ENCODE measurements at places on chromosomes 2 and 18.

DNA sequence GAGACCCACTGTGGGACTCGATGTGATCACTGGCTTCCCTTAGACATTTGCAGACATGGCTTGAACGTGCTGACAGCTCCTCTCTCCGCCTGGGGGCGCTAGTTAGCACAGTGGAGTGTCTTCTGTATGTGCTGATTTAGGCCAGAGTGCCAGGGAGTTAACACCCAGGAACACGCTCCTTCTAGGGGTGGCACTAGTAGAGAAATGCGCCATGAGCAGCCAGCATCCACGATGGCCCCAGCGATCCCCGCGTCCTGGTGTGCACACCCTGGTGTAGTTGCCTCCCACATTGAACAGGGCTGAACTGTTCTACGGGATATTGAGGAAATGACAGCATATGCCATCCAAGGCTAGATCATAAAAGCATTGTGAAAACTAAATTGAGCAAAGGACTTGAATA, 11.4 kb upstream of the NMUR1 start:
- DNase-seq: no peak

DNA sequence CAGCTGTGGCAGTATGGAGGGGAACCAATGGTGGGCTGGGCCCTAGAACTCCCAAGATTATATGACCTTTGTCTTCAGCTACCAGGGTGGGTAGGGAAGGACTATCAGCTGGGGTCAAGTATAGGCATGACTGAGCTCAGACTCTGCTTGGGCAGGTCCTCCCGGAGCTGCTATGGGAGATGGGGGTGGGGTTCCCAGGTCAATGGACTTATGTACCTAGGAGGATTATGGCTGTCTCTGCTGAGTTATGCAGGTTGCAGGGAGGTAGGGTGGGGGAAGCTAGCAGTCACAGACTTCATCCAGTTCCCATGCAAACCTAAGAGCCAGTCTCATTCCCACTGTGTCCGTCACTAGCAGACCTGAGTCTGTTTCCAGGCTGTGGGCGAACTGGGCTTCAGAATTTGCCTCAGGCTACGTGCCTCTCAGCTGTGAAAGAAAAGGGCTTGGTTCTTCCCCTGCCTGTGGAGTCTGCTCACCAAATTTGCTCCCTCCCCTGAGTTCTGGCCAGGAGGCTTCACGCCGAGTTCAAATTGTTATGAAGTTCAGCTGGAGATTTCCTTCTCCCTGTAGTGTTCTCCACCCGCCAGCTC, 985.8 kb upstream of the NRXN1 start:
- no peak for DNase-seq

DNA sequence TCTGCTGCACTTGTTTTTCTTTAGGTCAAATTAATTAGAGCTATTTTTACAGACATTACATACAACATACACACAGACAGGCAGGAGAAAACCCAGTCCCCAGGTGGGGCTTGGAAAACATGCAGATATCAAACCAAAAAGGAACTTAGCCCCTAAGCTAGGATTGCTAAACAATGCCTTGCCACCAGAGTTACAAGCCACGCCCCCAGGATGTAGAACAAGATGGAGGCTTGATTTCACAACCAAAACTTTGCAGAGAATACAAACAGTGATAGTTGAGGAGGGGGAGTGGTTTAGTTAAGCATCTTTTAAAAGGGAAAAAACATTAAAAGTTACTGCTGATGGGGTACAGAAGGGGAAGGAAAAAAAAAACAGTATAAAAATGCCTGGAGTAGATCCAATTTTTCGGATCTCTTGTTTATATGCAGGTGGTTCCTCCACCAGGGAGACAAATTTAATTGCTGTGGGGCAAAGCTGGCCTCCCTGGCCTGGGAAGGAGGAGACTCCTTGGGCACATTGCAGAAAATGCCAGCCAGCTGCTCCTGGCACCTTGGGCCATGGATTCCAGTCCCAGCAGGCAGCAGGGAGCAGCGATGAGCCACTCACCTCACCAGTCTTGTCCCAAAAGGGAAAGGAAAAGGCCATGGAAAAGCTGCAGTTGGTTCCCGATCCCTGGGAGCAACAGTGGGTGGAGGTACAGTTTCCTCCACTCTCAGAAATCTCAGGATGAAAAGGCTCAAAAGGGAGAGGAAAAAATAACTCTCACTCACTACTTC, 348.4 kb upstream of the REG3G start:
- no peak for DNase-seq

- peak; percentile 50 for DNase-seq
These were observed 77.2 kb upstream of the TXNDC2 start for GRCh38 chr18:9808295-9809241.

DNA sequence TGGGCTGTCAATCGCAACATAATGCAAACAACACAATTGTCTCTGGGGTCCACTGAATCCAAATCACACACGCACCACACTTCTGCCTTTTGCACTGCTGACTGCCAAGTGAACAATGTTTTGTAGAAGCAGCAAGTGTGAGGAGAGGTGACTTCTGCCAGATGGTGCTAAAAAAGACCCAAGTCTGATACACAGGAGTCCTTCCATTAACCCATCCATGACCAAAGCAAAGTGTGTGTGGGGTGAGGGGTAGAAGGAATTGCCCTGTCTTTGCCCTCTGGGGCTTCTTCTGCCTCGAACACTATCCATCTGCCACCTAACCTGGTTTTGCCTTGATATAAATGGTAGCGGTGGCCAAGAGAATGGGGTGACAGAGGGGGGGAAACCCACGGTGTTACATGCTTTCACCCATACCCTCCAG, 50.0 kb downstream of the C2orf42 start:
- DNase-seq: no peak

- DNase-seq: no peak
These were observed 28.4 kb downstream of the FBXO48 start for GRCh38 chr2:68438455-68439303.

DNA sequence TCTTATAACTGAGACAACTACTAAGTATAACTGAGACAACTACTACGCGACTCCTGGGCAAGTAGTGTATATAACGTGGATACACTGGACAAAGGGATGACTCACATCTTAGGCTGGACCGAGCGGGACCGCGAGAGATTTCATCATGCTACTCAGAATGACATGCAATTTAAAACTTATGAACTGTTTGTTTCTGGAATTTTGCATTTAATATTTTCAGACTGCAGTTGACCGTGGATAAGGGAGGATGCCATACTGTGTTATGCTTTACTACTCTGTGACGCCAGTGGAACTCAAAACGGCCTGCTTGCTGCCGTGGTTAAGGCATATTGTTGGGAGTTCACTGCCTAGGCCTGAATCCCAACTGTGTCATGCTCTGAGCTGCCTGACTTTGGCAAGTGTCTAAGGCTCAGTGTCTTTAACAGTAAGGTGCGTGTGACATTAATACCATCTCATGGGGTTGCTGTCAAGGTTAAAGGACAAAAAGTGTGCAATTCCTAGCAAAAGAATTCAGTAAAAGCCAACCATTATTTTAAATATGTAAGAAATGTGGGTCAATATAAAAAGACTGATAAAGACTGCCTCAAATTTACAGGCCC, 64.6 kb downstream of the BMP10 start:
- peak; percentile 73 for DNase-seq

DNA sequence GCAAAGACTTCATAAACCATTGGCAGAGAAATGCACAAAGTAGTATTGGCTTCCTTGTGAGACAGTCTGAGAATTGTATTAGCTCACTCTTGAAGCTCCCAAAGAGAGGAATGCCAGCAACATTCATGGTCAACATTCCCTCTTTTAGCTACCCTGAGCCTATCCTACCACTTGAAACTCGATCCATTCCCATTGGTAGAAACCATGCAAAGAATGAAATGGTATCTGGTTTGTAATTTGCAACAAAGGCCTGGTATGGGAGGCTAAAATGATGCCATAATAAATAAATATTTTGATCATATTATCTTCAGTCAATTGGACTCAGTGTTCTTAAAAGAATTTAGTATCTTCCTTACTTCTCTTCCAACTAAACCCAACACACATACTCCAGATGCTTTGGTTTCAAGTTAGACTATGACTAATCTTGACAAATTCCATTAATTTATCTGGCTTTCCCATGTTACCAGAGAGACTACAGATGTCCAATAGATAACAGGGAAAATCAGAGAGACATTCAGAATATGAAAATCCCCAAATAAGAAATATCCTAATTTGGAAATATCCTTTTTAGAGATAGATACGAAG, 102.9 kb downstream of the DHRS9 start:
- DNase-seq: no peak

- no peak for DNase-seq
These were observed 18.6 kb upstream of the MARCO start for GRCh38 chr2:118923371-118923770.

DNA sequence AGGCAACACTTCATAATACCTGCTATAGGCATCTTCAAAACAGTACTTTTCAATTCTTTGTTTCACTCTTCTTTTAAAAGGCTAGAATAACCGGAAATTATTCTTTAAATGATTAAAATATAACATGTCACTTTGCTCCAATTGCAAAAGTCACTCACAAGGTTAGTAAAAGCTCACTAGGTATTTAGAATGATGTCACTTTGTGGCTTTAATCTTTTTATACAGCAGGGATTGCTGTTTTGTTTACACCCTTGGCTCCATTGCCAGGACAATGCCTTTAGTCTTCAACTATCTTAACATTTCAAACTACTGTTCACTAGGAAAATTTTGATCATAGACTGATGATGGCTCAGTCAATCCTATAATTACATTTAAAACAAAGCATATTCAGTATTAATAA, 157.1 kb downstream of the BAZ2B start:
- DNase-seq: peak; percentile 27

- DNase-seq: no peak
These were observed 20.5 kb downstream of the GAREM1 start for GRCh38 chr18:32450026-32450691.

DNA sequence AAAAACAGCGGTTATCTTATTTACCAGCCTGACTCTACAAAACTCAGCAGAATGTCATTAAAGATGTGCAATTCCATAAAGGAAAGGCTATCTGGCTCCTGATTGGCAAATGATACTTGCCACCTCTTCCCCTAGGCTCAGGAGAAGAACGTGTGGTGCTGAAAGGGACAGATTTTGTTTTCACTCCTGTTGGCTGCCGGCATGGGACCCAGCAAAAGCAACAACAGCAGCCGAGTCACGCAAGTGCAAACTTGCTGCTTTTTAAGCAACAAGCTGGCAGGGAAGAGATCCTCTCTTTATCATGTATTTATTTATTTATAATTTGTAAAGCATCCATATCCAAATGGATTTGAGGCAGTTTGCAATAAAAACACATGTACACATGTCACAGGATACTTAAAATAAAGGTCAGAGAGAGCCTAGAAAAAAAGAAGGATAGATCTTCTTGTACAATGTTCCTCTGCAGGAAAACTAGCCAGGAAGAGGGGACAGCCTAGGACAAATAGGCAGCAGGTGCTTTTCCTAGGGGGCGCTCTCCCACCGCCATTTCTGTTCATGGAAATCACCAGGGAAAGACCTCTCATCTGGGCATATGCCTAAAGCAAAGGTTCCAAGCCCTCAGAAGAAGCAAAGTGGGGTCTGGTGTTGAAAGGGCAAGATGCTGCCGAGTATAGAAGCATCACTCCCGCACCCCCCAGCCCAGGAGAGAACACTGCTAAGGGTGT, 799.3 kb downstream of the BCL11A start:
- no peak for DNase-seq
